ENCODE measurements at places on chromosomes 2 and 18.

DNA sequence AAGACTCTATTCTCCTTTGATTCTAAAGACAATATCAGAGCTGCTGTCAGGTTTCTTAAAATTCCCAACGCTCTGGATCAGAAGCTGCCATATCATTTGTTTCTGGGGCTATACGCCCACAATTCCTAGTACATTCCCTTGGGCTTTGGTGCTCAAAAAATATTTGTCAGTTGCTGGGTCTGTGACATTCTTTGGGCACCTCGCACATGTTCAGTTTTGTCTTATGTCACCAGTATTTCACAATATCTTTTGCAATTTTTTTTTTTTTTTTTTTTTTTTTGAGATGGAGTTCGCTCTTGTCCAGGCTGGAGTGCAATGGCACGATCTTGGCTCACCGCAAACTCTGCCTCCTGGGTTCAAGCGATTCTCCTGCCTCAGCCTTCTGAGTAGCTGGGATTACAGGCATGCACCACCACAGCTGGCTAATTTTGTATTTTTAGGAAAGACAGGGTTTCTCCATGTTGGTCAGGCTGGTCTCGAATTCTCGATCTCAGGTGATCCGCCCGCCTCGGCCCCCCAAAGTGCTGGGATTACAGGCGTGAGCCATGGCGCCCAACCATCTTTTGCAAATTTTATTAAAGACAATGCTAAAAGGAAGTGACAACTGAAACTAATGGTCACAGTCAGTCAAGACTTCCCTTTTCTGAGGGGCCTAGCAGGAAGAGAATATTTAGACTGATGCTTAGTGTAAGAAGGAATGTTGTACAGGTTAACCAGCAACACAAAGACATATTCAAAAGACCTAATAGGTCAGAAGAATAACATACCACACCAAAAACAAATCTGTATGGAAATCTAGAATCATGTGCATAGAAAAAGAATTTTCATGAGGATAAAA, 6.8 kb downstream of the ZNF397 start:
- no peak for DNase-seq

DNA sequence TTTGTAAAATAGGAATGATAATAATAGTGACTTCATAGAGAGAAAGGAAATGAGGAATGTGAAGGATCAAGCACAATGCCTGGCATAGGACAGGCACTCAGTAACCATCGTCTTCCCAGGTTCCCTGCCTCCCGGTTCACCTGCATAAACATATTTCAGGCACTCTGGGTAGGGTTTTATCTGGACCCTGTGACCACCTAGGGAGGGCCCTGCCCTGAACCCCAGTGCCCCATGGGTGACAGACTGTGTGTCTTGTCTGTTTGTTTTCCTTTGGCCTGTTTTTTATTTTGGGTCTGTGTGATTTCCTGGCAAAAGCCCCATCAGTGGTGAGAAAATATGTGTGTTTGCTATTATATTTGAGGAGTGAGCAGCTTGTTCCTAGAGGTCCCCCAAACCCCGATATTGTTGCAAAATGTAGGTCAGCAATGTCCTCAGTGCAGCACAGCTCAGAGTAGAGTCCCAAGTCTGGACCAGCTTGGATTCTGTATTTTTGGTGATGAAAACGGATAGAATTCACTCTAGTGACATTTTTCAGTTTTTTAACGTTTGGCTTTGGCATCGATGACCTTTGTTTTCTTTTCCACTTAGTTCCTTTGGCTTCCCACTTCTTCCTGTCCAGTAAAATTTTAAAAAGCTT, 9.6 kb upstream of the NT5C1B start:
- no peak for DNase-seq

DNA sequence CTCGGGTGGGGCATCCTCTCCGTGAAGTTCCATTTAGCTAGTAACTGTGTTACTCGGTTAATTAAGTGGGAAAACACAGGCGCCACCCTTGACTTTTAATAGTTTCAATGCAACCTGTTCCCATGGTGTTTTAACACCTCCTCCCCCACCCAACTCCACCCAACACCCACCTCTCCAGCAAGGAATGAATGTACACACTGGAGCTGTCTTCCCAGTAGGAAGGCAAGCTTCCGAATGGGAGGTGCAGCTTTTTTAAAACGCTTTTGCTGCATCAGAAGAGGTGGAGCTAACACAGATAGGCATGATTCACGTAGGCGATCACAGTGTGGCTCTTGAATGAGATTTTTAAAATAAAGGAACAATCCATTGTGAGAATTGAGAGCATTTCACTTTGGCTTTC, 73.8 kb upstream of the AGAP1 start:
- no peak for DNase-seq

DNA sequence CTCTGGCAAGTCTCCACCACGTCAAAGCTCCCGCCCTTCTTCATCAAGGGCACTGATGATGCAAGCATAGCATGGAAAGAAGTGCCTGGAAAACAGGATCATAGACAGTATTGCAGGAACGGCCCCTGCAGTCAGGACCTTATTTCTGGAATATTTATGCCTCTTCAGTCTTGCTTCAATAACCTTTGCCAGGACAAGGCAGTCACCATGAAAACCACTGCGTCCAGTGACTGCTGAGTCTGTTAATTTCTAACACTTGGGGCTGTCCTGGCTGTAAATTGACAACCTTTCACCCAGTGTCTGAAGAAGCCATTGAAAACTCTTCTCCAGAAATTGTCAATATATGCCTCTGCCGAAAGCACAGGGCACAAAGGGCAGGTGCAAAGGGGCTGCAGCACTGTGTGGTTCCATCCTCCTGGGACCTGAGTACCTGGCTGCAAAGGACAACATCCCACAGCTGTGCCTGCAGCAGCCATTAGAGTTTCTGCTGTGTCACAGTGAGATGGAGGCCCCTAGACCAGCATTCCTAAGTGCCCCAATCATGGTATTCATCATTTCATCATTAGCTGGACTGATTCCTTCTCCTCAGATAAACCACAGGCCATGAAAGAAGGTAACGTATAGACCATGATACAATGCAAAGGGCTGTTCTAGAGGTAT, 819.6 kb downstream of the RNF144A start:
- no peak for DNase-seq

DNA sequence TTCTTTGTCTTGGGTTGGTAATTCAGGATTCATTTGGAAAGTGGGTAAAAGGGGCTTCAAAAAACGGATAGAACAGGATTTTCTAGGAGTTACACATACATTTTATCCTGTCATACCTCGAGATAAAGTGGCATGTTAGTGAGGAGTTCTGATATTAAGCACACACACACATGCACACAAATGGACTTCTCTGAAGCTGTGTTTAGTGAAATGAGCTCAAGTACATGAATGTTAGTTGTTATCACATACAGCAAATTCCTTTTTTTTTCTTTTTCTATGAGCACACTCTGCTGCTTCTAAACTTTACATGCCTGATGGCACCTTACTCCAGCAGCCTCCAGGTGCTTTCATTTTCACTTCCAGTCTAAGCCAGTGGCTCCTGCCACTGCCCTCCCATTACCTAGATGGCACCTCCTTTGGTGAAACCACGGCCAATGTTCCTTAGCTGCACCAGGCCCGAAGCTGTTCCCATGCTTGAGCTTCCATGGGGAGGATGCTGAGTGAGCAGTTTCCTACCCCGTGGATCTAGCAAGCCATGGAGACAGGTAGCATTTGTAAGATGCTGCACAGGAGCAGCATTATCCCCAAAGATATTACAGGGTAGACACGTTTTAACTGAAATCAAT, 49.7 kb downstream of the STAT1 start:
- no peak for DNase-seq

DNA sequence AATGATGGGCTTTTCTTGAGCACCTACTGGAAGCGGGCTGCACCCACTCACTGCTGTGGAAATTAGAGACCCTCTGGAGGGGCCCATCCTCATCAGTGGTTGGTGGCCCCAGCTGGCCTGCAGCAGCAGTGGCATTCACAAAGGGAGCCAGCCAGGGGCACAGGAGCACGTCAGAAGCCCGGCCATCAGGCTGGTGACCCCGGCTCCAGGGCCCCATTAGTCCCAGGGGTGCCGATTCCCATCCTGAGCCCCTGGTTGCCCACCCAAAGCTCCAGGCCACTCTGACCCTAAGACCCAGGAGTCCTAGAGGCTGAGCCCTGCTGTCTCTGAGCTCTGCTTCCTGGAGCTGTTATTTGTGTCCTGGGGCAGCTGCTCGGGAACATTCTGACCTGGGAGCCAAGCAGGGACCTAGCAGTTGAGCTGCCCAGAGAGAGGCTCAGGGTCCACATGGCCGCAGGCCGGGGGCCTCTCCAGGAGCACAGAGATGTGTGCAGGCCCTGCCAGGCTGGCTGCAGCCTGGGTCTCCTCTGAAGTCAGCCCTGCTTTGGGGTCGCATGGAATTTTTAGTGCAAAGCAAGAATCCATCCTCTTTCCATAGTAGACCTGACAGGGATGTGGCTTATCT, 207.2 kb downstream of the KLHL29 start:
- no peak for DNase-seq

DNA sequence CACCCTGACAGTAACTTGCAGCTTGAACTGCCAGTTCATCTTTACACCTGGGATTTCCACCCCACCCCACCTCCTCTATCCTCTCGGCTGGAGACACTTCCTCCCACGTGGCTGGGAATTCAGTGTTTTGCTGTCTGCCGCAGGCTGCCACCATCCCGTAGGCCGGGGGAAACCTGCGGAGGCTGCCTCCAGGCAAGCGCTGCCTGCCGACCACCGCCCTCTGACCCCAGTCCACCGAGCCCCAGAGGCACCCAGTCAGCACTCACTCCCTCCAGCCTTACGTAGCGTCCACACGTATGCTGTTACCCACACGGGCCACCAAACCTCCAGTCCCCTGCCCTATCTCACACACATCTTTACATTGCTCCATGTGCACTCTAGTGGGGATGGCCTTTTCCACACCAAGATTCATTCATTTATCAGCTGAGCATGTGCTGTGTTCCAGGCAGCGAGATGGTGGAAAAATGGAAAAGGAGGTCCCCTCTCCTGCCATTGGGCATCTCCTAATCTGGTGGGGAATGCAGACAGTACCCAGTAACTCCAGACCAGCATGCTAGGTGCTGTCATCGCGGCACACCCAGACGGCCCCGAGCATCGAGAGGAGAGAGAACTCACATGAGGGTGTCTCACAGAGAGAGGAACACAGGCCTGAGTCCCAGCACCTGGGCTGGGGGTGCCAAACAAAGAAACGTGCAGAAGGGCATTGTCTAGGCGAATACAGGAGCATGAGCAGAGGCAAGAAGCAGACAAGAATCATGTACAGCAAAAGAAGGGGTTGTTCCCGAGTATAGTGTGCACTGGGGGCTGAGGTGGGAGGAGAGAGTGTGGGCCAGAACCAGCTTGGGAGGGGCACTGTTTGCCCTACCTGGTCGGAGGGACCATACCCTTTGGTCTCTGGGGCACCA, 166.9 kb downstream of the SMAD7 start:
- no peak for DNase-seq

DNA sequence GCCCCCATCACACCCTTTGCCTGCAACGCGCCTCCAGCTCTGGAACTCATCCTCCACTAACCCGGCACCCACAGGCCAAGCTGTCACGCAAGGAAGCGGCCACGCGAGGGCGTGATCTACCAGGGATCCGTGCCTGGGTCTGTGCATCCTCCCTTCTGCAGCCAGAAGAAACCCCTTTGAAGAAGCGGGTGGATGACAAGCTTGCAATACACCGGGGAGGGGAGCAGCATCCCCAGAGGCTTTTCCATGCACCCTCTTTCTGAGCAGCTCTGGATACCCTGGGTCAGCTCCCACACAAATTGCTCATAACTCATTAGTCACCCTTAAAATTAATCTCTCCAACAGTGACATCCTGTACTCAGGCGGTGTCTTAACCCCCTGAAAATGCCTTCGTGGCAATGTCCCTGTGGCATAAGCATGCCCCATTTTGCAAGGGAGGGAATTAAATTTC, 47.6 kb downstream of the PDCL3 start:
- DNase-seq: peak; percentile 62

GRCh38 chr2:72847534-72848315, 21.9 kb upstream of the EXOC6B start:
- DNase-seq: no peak
